ENCODE measurements at places on chromosomes 1 and 21.

- DNase-seq = no peak
These were observed 165.3 kb upstream of the C1orf105 start for GRCh38 chr1:172255223-172255560.

DNA sequence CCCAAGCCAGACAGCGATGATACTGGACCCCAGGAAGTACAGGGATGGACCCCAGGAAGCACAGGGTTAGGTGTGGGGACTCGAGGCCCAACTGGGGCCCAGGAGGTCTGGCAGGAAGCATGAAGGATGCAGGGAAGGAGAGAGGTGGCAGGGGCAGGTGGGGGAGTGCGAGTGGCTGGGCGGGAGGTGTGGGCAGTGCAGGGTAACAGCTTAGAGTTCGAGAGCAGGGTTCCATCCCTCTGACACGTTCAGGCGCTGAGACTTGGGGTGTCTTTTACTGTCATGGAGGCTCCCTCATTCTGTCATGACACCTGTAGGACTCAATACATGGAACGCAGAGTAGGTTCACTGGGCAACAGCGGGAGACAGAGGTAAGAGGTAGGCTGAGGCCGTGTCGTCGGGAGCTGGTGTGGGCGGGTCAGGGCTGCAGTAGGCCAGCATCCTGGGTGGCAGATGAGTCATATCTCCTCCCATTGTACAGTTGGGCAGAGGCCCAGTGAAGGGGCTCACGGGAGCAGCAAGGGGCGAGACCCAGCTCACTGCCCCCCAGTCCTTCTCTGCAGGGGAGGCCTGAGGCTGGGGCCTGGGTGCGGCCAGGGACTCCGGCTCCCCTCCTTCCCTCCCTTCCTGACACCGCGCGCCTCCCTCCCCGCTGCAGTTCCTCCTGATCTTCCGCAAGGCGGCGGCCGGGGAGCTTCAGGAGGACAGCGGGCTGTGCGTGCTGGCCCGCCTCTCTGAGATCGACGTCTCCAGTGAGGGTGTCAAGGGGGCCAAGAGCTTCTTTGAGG is 11.6 kb upstream of the CTRC start:
- DNase-seq = no peak

GRCh38 chr1:112446411-112446810 is 50.4 kb downstream of the CTTNBP2NL start:
- no peak for DNase-seq

GRCh38 chr1:33140153-33141149 is 41.4 kb downstream of the TRIM62 start:
- DNase-seq = no peak

- no peak for DNase-seq
These were observed 63.0 kb downstream of the HIVEP3 start for GRCh38 chr1:41855713-41856112.

DNA sequence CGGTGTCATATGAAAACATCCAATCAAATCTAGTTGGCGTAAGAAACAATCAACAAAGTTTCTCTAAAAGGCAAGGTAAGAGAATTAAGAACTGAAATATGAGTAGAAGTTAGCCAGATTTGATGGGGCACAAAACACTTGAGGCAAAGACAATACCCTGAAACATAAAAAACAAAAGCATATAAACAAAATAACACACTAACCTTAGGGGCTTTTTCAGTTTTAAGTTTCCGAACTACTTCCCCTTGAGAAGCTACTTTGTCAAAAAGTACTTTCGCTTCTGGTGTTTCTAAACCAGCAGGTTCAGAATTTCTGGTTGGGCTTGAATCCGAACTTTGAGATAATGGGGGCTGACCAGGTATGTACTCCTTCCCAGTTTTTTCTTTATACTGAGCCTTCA is 57.9 kb downstream of the EPRS1 start:
- no peak for DNase-seq

DNA sequence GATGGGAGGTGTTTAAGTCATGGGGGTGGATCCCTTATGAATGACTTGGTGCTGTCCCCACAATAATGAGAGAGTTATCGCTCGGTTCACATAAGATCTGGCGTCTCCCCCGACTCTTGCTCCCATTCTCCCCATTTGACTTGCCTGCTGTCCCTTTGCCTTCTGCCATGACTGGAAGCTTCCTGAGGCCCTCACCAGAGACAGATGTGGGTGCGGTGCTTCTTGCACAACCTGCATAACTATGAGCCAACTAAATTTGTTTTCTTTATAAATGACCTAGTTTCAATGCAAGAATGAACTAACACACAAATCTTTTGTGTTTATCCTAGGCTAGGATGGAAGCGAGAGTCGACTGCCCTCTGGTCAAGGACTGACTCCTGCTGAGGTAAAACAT is 31.2 kb upstream of the CDC14A start:
- DNase-seq = no peak

DNA sequence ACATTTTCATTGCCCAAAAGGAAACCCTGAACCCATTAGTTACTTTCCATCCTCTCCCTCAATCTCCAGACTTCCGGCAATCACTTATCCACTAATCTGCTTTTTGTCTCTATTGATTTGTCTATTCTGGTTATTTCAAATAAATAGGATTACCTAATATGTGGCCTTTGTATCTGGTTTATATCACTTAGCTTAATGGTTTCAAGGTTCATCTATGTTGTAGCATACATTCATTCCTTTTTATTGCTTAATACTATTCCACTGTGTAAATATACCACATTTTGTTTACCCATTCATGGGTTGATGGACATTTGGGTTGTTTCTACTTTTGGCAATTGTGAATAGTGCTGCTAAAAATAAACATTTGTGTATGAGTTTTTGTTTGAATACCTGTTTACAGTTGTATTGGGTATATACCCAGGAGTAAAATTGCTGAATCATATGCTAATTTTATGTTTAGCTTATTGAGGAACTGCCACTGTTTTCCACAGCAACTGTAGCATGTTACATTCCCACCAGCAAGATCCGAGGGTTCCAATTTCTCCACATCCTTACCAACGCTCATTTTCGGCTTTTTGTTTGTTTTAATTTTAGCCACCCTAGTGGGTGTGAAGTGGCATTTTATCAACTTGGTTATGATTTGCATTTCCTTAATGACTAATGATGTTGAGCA is 2.5 kb upstream of the SLC25A44 start:
- no peak for DNase-seq

GRCh38 chr1:53461323-53462044 is 2.3 kb downstream of the DMRTB1 start:
- no peak for DNase-seq

- DNase-seq = no peak
These were observed 62.7 kb upstream of the ABCD3 start for GRCh38 chr1:94355485-94355980.

DNA sequence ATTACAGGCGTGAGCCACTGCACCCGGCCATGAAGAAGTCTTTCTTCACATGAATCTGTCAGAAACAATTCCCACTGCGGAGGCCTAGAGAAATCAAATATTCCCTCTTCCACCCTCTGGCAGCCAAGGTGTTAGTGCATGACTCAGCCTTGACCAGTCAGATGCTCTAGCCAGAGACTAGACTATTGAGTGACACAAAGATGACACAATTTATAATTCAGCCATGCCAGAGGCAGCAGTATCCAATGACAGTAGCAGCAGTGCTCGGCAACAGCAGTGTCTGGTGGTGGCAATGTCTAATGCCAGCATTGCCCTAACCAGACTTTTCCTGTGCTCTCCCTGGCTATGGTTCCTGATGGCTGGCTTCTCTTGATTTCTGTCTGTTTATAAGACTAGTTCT is 8.7 kb downstream of the CTXND2 start:
- no peak for DNase-seq

- DNase-seq = no peak
These were observed 104.6 kb upstream of the RUNX1 start for GRCh38 chr21:35153671-35154070.

- DNase-seq = no peak
These were observed 44.6 kb upstream of the ZNF281 start for GRCh38 chr1:200454425-200454824.

- DNase-seq = no peak
These were observed 54.9 kb downstream of the INAVA start for GRCh38 chr1:200949626-200950025.

GRCh38 chr1:56330391-56331026 is 248.9 kb downstream of the PLPP3 start:
- DNase-seq = no peak

GRCh38 chr1:7232441-7233236 is 447.4 kb downstream of the CAMTA1 start:
- no peak for DNase-seq

GRCh38 chr1:117821774-117822482 is 107.5 kb downstream of the GDAP2 start:
- no peak for DNase-seq

GRCh38 chr1:81970416-81970815 is 169.7 kb downstream of the ADGRL2 start:
- no peak for DNase-seq

DNA sequence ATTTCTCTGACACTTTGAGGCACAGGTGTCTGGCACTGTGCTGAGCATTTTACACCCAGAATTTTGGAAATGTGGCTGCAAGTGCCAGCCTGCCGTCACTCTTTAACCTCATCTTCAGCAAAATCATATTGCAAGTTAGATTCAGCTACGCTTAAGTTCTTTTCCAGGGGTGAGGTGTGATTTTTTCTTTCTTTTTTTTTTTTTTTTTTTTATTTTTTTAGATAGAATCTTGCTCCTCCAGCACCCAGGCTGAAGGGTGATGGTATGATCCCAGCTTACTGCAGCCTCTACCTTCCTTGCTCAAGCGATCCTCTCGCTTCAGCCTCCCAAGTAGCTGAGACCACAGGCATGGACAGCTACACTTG is 2.5 kb upstream of the RCC2 start:
- no peak for DNase-seq

DNA sequence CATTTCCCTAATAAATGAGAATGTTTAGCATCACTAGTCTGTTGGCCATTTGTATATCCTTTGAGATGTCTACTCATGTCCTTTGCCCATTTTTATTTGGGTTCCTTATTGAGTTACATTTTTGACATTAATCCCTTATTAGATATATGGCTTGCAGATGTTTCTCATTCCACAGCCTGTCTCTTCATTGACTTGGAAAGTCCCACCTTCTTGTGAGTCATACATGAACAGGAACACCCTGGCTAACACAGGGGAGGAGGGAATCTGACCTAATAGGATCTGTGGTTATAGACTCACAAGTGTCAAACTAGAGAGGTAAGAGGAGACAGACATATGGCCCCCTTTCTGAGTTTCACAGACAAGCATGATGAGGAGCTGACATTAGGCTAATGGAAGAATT is 11.5 kb downstream of the ZP4 start:
- no peak for DNase-seq

- no peak for DNase-seq
These were observed 218.2 kb upstream of the ADGRL2 start for GRCh38 chr1:81582467-81582986.

DNA sequence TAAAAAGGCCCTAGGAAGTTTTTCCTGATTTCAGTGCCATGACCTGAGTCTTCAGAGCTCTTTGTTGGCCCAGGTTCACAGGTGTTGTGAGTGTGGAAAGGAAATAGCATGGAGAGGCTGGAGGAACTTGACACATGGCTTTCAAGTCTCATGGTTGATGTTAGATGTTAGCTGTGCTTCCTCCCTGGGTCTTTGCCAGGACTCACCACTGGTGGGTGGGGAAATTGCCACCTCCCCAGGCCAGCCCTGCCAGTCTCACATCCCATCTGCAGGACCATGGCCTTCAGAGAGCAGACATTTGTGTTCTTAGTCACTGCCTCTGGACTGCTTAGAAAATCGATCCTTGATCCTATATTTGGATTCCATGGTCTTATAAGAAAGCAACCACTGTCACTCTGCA is 383.2 kb downstream of the DISC1 start:
- DNase-seq = no peak

GRCh38 chr1:152667648-152668047 is 4.5 kb downstream of the LCE2D start:
- DNase-seq = no peak

DNA sequence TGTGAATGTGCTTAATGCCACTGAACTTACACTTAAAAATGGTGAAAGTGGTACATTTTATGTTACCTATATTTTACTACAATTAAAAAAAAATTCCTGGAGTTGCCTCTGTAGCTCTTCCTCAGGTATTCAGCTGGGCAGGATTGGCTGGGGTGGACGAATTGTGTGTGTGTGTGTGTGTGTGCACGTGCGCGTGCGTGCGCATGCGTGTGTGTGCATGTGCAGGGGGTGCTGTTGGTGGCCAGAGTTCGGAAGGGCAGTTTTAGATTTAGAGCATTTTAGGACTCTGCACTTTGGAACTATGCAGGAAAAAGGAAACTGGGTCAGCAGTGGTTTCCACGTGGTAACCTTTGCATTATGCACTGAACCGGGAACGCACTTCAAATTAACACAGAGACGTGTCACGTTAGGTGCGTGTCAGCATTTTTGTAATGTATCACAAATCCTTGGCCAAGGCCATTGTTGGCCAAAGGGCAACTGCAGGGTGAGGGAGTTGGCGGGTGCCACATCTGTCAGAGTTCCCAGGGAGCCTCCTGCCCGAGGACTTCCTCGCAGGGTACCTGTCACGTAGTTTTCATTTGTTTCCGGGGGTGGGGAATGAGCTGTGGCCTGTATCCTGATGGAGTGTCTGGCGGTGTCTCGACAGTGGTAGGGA is 312.8 kb downstream of the CAMTA1 start:
- DNase-seq = no peak

DNA sequence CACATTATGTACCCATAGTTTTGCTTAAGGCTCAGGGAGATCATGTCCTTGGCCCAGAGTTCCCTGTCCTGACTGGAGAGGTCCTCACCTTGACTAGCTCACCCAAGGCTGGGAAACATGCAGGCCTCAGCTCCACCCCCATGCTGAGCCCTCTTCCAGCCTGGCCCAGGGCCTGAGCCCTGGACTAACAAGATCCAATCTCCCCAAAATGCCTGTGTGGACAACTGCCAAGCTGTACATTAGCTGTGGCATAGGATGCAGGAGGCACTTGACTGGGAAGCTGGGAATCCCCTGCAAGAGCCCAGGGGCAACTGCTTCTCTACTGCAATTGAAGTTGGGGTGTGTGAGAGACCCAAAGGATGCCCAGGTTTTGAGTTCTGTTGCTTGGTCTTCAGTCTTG is 2.1 kb downstream of the LINGO4 start:
- no peak for DNase-seq

GRCh38 chr1:50724626-50725286 is 235.3 kb downstream of the FAF1 start:
- no peak for DNase-seq

DNA sequence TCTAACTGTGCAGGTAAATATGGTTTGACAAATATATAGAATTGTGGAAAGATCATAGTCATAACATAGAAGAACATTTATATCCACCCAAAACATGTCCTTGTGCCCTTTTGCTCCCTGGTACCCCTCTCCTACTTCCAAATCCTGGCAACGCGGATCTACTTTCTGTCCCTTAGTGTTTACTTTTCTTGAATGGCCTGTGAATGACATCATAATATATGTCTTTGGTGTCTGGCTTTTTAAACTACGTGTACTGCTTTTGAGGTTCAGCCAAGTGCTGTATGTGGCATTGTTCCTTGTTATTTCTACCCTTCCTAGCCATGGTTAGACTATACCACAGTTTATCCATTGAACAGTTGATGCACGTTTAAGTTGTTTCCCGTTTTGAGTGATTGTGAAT is 155.6 kb downstream of the SDCCAG8 start:
- no peak for DNase-seq

All from NCI-H1105 (cell line).